ENCODE measurements at places on chromosomes 11 and 22.
A peak's percentile ranks its signal among the peaks of the same experiment; 100 is the strongest.

- no peak for DNase-seq
These were observed 3.2 kb upstream of the PRR5 start for GRCh38 chr22:44698531-44699421.

DNA sequence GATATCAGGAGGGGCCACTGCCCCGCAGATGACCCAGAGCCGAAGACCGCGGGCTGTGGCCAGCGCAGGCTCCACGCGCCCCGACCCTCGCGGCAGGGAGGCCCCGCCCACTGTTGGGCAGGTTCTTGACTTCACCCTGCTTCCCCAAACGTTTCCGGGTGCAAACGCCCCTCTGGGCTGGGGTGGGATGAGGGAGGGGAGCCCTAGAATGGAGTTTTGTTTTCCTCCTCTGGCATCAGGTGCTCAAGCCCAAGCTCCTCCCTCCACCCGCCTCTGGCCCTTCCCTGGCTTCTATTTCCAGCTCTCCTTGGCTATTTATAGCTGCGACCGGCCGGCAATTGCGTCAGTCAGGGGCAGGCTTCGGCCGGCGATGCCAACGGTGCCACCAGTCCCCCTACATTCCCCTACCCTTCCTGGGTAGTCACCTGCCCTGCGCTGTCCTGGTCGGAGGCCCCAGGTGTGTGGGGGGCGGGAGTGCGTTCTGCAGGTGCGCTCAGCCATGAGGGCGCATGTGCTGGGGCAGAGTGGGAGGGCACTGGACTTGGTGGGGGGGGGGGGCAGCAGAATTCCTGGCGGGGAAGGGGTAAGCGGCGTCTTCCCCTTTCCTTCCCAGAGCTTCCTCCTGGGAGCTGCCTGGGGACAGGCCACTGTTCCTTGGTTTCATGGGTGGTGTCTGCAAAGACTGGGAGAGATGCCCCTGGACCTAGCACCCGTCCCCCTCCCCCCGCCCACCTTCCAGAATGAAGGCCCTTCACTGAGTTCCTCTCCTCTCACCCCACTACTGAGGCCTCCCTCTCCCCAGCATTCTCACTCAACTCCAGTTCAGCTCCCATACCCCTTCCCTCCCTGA is 23.6 kb downstream of the DUSP8 start:
- no peak for DNase-seq

DNA sequence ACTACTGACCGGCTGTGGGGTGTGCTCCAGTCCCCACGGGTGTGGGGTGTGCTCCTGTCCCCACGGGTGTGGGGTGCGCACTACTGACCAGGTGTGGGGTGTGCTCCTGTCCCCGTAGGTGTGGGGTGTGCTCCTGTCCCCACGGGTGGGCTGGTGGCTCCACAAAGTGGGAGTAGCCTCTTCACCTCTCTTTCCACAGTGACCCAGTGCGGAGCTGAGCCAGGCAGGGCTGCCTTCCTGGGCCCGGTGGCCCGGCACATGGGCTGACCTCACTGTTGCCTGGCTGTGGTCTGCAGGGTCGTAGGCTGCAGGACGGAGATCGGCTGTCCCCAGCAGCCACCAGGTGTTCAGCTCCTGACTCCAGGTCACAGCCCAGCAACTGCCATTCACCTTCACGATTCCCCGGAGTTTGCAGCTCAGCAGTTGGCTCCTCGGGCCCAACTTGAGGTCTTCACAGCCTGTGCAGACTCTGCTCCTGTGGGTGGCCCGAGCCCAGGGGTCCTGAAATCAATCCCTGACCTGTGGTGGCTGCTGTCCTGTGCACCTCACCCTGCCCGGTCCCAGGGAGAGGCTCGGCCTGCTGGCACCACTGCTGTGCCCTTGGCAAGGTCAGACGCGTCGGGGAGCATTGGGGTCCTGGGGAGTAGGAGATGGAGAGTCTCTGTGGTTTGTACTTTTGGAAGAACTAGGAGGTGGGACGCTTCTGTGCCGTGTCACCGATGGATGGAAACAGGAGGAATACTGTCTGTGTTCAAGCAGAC is 414.3 kb downstream of the TBC1D22A start:
- DNase-seq = peak; percentile 21

- DNase-seq = no peak
These were observed 978 bp downstream of the LUZP2 start for GRCh38 chr11:24497831-24498230.

- no peak for DNase-seq
These were observed 183.9 kb downstream of the DBX1 start for GRCh38 chr11:19976281-19976941.

DNA sequence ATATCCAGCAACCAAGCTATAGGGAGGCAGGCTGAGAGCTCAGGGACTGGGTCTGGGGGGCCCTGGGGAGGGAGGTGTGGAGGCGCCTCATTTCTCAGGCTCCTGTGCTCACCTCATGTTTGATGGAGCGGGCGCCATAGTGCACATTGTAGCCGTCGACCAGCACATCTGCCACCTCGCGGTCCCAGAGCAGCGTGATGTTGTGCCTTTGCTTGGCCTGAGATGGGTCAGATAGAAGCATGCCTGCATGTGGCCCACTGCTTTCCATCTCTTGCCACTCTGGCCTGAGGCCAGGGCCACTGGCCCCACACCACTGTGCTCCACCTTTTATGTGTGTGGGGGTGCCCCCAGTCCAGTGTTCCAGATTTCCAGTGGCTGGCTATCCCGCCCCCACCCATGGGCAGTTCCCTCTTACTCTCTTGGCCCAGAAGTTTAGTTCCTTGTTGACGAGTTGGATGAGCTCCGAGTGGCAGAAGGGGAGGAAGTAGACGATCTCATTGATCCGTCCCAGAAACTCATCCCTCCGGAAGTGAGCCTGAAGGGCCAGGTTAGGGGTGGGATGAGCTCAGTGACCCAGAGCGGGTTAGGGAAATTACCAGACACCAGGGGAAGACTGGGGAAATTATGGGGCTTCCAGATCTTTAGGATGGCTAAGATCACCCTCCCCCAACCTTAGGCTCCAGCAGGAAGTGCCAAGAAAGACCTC is 50.1 kb upstream of the PHOX2A start:
- DNase-seq = no peak
